Activated T-helper 1 cell treated with anti-CD3 and anti-CD28 coated beads, Interleukin-2, amount 50 U/mL, for 16 hours (primary cell): ENCODE measurements at places on chromosomes 5 and 9.
A peak's percentile ranks its signal among the peaks of the same experiment; 100 is the strongest.

DNA sequence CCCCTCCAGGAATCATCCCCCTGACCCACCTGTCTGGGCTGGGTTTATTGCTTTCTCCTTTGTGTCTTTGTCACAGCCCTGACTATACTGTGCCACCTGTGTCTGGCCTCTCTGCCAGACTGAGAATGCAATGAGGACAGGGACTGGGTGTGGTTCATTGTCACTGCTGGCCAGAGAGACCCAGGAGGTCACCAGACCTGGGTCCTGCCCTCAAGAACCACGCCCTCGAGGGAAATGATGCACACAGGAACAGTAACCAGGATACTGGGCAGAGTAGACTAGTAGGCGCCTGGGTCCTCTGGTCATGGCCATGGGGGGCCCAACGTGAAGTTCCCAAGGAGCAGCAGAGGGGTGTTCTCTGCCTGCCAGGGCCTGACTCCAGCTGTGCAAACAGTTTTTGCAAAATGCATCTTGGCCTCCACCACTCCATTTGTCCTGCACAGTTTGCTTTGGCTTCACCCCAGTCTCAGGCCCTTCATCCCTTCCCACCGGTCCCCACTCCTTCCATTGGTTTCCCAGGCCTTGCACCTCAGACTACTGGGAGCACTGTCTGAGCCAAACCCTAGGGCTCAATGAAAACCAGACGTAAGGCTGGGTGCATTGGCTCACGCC is 17.8 kb downstream of the RGS3 start:
- DNase-seq: no peak

DNA sequence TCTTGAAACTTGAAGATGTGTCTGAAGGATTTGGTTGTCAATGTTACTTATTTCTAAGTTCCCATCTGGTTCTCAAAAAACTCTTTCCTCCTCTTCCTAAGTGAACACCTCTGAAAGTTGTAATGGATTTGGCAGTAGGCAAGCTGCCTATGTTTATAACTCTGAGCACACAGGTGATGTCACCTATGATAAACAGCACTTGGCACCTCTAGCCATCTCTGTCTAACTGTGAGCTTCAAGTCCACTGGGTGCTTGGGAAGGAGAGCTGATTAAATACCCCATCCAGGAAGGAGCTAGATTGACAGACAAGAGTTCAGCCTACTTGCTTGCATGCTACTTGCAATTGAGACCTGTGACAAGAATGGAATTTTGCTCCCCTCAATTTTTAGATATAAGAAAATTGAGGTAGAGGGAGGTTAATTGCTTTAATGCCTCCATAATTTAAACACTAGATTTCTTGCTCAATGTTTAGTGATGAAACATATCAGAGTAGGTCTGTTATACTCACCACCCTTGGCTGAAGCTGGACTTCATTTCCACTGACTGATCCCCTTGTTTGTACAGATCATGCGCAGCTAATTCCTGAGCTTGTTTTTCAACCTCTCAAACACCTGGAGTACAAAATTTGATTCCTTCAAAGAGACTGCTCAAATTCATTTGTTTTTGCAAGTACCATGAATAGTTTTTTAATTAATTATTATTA is 49.9 kb downstream of the PDE4D start:
- DNase-seq: no peak

DNA sequence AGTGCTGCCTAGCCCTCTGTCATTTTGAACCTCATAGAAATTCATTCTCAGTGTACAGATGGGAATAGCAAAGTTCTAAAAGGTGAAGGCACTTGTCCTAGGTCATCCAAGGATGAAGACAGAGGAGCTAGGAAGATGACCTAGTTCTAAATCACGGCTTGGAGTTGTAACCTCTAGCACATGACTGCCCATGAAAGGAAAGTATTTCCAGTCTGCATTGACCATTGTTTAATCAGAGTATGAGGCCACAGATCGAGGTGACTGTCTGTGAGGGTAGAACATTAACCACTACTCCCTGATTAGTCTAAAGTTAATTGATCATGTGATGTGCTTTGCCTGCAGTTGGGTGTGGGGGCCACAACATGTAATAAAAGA is 674 bp upstream of the TNFSF15 start:
- DNase-seq: no peak

GRCh38 chr5:44440186-44440585 is 51.0 kb upstream of the FGF10 start:
- DNase-seq: no peak

GRCh38 chr5:143435210-143435657 is 31.7 kb upstream of the NR3C1 start:
- peak; percentile 4 for DNase-seq

GRCh38 chr5:132303589-132303988 is 9.4 kb downstream of the SLC22A4 start:
- DNase-seq: no peak

DNA sequence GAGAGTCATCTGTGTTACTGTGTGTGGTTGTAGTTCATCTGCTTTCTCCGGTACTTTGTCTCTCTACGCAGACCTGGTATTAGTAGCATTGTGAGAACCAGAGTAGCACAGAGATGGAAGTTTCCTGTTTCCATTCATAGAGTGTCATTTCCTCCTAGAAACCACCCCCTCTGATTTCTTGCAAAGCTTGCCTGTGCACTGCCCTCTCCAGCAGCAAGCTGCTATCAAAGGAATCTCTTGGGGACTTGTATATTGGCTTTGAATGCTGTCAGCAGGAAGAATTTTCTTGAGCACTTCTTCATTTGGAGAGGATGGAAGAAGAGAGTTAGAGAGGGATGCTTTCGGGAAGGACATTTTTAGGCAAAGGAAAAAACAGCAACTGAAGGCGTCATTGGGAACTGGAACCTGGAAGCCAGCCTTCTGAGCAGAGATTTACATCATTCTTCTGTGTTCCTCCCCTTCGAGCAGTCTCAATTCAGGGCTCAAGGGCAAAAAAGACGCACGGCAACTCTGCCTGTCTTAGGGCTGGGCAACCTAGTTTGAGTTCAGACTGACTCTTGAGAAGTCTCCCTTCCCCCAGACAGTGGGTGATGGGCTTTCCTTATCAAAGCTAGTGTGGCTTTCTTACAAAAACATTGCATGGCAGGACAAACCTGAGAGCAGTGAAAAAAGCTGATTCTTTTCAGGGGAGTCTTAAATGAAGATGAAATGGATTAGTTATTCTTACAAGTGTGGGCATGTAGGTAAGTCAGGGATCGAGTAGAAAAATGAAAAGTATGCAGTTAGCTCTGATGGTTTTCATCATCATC is 226.3 kb downstream of the AOPEP start:
- no peak for DNase-seq

GRCh38 chr9:112711050-112711689 is 6.7 kb downstream of the INIP start:
- no peak for DNase-seq

GRCh38 chr5:29662876-29663275 is 1530.6 kb upstream of the CDH6 start:
- no peak for DNase-seq
